ENCODE measurements at places on chromosomes 4 and X.

DNA sequence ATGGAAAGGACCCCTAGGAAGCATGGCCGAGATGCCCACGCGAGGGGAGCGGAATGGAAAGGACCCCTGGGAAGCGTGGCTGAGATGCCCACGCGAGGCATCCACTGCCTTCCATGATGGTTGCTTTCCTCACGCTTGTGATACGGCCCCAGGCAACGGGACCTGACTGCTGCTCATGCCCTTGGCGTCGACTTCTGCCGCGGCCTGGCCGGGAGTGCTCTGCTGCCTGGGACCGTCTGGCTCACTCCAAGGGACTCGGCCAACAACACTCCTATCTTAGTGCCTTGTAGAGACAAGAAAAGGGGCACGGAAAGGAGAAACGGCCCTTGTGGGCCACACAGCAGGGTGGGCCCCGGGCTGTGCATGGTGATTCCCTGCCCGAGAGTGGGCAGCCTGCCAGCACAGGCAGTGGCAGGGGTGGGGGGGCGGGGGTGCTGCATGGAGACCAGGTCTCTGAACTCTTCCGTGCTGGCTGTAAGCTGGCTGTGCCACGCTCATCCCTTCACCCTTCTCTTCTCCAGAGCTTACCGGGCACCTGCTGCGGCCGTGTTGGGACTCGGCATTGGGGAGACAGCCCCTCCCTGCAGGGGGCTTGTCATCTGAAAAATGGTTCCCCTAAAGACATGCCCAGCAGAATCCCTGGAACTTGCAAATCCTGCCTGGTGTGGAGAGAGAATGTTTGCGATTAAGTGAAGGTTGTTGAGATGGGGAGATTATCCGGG lies 38.6 kb upstream of the HMX1 start:
- DNase-seq = no peak

- DNase-seq = no peak
Measured at GRCh38 chr4:40800064-40800463, 50.3 kb downstream of the NSUN7 start.

- no peak for DNase-seq
Measured at GRCh38 chrX:104745152-104745551, 179.2 kb downstream of the IL1RAPL2 start.

DNA sequence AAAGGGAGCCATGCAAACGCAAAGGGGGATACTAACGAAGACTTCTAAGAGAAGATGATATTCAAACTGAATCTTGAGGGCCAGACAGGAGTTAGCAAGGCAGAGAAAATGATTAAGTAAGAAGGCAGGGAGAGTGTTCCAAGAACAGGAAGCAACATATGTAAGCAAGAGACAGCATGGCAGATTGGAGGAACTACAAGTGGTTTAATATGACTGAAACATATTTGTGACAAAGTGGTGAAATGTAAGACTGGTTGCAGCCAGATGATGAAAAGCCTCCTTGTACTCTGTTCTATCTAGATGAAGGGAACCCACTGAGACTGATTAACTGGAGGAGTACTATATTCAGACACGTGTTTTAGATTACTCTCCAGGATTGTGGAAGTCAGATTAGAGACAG lies 116.6 kb upstream of the DIAPH2 start:
- DNase-seq = no peak

DNA sequence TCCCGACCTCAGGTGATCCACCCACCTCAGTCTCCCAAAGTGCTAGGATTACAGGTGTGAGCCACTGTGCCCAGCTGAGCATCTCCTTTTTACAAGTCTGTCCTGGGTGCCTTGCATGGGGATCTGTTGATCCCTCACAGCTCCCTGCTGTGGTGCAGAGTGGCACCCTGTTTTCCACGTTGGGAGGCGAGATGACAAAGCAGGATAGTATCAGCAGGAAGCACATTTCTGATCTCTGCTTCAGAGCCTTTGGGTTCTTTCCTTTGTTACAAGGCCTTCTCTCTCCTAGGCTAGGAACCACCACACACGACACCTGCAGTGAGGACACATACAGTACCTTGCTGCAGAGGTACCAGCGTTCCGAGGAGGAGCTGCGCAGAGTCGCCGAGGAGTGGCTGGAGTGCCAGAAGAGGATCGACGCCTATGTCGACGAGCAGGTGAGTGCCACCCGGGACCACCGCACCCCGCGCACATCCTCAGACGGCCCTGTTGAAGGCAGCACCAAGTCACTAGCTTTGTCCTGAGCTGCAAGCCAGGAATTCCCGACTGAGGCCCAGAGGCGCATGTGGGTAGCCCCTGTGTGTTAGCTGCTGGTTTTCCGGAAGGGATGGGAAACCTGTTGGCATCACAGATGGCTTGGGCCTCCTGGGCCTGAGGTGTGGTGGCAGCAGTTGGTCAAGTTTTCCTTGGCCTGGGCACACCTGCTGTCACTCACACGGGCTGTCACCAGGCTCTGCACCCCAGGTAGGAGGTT lies 109.6 kb downstream of the TNIP2 start:
- DNase-seq = no peak

DNA sequence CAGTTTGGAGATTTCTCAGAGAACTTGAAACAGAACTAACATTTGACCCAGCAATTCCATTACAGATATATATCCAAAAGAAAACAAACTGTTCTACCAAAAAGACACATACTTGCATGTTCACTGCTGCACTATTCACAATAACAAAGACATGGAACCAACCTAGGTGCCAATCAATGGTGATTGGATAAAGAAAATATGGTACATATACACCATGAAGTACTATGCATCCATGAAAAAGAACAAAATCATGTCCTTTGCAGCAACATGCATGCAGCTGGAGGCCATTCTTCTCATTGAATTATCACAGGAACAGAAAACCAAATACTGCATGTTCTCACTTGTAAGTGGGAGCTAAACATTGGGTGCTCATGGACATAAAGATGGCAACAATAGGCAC lies 47.6 kb upstream of the LNX1 start:
- no peak for DNase-seq

- no peak for DNase-seq
Measured at GRCh38 chr4:1396806-1397455, 9.3 kb downstream of the NKX1-1 start.

DNA sequence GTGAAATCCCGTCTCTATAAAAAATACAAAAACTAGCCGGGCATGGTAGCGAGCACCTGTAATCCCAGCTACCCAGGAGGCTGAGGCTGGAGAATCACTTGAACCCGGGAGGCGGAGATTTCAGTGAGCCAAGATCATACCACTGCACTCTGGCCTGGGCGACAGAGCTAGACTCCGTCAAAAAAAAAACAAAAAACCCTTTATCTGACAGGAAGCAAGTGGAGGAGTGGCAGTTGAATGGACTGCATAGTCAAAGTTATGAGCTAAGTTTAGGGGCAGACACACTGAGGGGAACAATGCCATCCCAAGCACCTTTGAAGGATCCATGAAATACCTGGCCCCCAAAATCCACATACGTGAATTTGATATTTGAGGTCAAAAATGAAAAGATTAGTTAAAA lies 7.5 kb upstream of the HPGDS start:
- no peak for DNase-seq

DNA sequence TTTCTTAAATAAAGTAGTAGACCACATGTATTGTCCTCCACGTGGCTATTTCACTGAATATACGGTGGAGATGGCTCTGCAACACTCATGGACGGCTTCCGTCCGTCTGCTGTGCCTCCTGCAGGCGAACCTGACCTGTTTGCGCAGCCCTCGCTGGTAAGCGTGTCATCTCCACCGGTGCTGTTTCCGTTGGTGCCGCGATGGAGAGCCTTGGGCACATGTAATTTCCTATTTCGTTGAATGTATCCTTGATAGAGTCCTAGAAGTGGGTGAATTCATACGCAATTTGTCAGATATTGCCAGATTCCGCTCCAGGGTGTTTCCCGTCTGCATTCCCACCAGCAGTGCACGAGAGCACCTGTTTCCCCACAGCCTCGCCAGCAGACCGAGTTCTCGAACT lies 48.5 kb downstream of the HTT-AS start:
- DNase-seq = no peak

DNA sequence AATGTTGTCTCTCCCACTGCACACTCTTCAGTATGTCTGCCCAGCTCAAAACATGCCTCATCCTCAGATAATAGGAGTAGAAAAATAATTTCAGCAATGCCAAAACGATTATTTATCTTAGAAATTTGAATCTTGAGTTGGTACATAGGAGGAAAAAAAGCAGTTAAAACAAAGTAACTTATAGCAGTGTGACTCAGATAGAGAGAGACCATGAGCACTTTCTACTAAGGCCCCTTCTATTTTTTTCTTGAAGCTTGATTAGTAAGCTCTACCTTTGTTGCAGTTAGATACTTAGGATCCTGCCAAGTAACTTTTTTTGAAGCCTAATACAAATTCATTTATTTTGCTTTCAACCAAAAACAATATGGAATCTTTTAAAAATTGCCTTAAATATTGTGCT lies 212.3 kb downstream of the MAD2L1 start:
- DNase-seq = no peak

- no peak for DNase-seq
Measured at GRCh38 chr4:95107004-95107403, 349.2 kb downstream of the BMPR1B start.

DNA sequence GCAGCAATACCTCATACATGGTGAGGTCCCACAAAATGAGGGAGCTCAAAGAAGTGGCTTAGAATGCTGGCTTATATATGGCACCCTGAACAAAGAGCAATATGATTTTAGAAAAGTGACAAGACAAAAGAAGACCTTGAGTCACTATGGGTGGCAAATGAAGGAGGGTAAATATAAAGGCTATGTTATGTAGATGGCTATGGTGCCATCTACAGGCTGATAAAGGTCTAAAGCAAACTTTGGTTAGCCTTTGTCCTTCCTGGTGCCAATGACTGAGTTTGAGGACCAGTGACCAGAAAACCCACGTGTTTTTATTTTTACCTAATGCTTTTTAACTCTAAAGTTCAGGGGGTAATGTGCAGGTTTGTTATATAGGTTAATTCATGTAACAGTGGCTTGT lies 151.8 kb downstream of the CCNG2 start:
- no peak for DNase-seq

GRCh38 chr4:82428969-82429727 lies 1.1 kb downstream of the HNRNPDL start:
- DNase-seq = peak; percentile 75

GRCh38 chrX:16427668-16428067 lies 222.3 kb upstream of the S100G start:
- no peak for DNase-seq

DNA sequence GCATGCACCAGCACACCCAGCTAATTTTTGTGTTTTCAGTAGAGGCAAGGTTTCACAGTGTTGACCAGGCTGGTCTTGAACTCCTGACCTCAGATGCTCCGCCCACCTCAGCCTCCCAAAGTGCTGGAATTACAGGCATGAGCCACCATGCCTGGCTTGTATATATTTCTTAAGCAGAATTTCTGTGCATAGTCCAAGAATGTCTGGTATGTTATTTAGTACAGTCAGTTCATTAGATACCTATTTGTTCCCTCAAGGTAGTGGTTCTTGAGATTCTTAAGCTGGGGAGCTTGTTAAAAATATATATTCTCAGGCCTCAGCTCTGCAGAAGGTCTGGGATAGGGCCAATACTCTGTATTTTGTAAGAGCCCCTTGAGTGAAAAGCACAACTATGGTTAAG lies 4.6 kb upstream of the SERTM2 start:
- DNase-seq = no peak

- DNase-seq = no peak
Measured at GRCh38 chr4:33058998-33059397, 2338.8 kb downstream of the PCDH7 start.

GRCh38 chrX:40538406-40538805 lies 42.4 kb upstream of the ATP6AP2 start:
- DNase-seq = no peak
